ENCODE measurements at places on chromosomes 7 and 10. TPM values are rescaled to one million over a fixed set of nuclear protein-coding genes. Genes with fewer than 3 reads are reported as not detected.

Gene IDI2
- not detected for total RNA-seq

Gene TAS2R5
- total RNA-seq: 1.8 TPM

Gene THSD7A
- 8.7 TPM for total RNA-seq

Gene NKX2-3
- 27.4 TPM for total RNA-seq

Gene HOGA1
- 0.19 TPM for total RNA-seq
